Heart right ventricle (tissue), 16 donors: ENCODE measurements at places on chromosomes 13 and 19. TPM values are rescaled to one million over a fixed set of nuclear protein-coding genes. Genes with fewer than 3 reads are reported as not detected.

GRCh38 chr13:78323848-78324247, 279.5 kb downstream of the POU4F1 start:
- no peak for DNase-seq
- H3K27me3 ChIP-seq = no peaks in the 10 kb centered on the region
- H3K4me3 ChIP-seq = no peak overlapping the region
- no peaks in the 10 kb centered on the region for H3K36me3 ChIP-seq

DNA sequence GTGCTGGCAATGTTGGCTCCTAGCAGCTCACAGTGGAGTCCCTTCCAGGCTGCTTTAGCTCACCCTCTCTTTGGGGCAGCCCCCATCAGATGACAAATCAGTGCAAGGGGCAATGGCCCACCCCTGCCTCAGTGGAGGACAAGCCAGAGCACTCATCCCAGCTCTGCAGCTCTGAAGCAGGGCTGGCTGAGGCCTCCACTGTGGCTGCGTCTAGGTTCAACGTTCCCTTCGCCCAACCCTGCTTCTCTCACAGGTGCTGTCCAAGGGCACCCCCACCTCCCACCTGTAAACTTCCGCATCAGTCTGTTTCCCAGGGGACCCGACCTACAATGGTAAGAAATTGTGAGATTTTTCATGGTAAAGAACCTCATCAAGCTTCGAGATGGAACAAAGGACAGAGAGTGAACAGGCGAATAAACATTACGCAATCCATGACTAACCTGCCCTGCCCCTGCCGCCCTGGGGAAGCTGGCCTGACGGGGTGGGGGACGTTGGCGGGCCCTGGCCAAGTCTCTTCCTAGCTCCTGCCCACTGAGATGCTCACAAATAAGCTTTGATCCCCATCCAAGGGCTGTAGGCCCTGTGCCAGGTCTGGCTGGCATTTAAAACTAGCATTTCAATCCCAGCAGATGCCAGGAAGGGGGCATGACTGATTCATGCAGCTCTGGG, 40.5 kb downstream of the DZIP1 start:
- DNase-seq = no peak
- H3K36me3 ChIP-seq = peaks cover 4% of the 10 kb centered on the region
- H3K27me3 ChIP-seq = no peaks in the 10 kb centered on the region
- H3K27ac ChIP-seq = no peak overlapping the region
- no peaks in the 10 kb centered on the region for H3K4me1 ChIP-seq

DNA sequence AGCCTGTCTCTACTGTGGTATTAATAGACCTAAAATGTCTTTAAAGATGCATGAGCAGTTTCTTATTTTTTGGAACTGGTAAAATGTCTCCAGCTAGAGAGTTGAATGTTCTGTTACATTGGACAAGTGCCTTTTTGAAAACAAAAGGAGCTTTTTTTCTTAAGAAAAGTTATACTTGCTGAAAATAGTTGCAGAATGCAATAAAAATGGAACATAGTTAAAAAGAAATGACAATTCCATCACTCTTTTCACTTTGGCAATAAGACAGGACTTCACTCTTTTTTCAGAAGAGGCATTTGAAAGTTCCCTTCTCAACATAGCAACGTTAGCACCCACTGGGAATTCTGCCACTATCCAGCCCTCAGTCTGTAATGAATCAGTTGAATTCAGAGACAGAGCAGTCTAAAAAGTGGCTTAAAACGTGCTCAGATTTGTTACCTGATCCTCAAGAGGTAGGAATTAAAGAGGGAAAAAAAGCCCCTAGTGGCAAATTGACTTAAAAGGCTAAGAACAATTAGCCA, 10.1 kb downstream of the RGCC start:
- H3K27me3 ChIP-seq = no peaks in the 10 kb centered on the region
- no peak overlapping the region for H3K4me3 ChIP-seq
- DNase-seq = no peak
- peaks cover 47% of the 10 kb centered on the region for H3K4me1 ChIP-seq

GRCh38 chr13:101915331-101915730, 462.9 kb downstream of the ITGBL1 start:
- no peak overlapping the region for H3K27ac ChIP-seq
- H3K36me3 ChIP-seq = no peaks in the 10 kb centered on the region
- peaks cover 9% of the 10 kb centered on the region for H3K4me1 ChIP-seq
- no peak overlapping the region for H3K4me3 ChIP-seq
- no peak for DNase-seq

Gene INAFM1
- total RNA-seq = 12.8 TPM

Gene CLC
- total RNA-seq = not detected

Gene ICAM1
- 9.9 TPM for total RNA-seq
